GM18507 (cell line): ENCODE measurements at places on chromosomes 1 and 21.

GRCh38 chr1:183372586-183373230 is 45.5 kb downstream of the NMNAT2 start:
- no peak for DNase-seq

DNA sequence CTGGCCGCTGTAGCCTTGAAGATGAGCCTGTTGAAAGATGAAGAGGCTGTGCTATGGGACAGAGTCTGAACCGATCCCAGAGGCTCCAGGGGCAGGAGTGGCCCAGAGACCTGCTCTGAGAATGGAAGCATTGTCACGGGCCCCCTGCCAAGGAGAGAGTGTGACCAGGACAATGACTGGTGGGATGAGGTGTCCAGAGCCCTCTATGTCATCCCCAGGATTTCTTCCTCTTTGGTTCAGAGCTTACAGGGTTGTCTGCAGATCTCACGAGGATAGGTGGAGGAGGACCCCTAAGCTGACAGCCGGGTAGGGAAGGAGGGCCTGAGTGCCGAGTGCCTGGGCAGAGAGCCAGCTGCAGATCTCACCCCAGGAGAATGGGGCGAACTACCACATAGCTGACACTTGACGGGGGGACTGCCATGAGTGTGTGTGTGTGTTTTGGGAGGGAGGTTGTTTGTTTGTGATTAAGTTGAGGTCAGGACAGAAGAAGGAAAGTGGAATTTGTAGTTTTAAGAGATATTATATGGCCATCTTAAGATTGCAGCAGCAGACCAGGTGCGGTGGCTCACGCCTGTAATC is 25.4 kb downstream of the PIK3CD start:
- DNase-seq = no peak

DNA sequence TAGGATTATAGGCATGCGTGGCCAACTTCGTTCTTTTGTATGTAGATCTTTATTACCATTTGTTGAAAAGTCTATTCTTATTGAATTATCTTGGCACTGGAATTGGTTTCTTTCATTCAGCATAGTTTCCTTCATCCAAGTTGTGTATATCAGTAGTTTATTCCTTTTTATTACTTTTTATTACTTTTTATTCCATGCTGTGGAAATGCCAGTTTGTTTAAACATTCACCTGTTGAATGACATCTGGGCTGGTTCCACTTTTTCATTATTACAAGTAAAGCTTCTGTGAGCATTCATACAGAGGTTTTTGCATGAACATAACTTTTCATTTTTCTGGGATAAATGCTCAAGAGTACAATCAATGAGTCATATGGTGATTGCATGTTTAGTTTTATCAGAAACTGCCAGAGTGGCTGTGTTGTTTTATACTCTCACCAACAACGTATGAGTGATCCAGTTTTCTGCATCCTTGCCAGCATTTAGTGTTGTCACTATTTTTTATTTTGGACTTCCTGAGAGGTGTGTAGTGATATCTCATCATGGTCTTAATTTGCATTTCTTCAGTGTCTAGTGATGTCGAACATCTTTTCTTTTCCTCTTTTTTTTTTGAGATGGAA is 28.6 kb downstream of the PTPRU start:
- no peak for DNase-seq

- DNase-seq = peak; percentile 86
These were observed at the start of gene SON for GRCh38 chr21:33542640-33543504. TSS of gene SON (plus strand) at chr21:33543038. CDS start at chr21:33543093, 55 bp downstream.

- no peak for DNase-seq
These were observed 216.4 kb downstream of the LTN1 start for GRCh38 chr21:28776251-28776650.

DNA sequence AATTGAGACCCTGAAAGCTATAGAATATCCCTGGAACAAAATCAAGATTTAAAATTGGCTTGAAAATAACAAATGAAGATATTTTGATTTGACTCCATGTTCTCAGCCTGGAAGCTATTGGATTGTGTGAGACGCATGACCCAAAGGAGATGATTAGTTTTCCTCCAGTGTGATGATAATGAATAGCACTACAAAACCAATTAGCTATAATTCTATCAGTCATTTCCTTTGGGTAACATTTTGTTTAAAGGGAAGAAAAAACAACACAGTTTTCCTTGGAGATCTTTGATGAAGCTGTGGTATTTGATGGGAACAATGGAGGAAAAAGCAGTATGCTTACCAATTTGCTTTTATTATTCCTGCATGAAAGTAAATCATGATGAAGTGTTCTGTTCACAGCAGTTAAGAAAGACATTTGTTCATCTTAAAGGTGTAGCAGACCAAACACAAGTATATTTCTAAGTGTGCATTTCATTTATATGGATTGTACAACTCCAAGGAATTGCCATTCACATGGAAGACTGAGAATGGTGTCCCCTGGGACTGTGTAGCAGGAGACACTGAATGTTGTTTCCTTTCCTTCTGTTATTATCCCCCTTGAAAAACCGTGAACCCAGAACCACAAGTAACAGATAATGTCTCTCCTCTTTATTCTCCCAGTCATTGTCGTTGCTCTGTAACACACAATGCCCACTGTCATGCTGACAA is 111.4 kb downstream of the CACHD1 start:
- DNase-seq = no peak

GRCh38 chr1:20787840-20788795 is 1.0 kb upstream of the HP1BP3 start:
- no peak for DNase-seq

DNA sequence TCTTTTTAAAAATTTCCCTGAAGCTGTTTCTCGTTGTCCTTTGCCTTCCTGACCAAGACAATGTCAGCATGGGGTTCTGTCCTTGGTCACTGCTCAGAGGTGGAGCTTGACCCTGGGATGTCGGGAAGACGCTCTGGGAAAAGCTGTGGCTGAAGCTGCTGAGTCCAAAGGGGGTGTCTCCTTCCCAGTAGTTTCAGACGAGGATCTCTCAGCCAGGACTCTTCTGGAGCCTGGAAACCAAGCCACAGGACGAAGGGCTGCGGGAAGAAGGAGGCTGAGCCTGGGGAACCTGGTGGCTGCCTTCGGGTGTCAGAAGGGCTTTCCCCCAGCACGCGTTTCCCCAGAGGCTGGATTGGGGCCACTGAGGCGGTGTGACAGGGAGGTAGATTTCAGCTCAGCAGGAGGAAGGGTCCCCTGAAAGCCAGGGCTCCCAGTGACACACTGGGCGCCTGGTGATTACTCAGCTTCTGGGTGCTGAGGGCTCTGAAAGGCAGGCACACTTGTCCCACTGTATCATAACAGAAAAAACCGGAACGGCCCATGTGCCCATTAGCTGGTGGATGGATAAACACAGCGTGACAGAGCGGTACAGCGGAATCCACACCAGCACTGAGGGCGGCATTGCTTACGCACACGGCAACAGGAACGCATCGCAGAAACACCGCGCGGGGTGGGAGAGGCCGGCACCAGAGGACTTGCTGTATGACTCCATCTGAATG is 5.0 kb upstream of the KRTAP12-1 start:
- DNase-seq = no peak

DNA sequence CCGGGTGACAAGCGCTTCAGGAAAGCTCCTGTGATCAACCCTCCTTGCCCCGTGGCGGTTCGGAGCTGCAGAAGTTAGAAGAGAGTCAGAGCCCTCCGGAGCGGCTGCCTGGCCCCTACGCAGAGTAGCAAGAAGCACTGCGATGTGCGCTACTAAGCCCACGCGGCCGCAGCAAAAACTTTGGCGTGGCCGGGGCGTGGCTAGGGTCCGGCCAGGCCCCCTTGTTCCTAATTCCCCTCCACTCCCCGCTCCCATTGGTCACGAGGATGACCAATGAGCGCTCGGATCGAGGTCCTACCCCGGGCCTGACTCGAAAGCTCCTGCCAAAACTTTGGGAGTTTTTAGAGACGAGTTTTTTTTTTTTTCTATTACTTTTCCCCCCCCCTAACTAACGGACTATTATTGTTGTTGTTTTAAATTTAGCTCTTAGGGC is at the start of gene HLX:
HLX (plus strand) TSS at position 368 of the 433 bp plus-strand sequence. CDS start 415 bp downstream, outside the sequence.
- no peak for DNase-seq

- DNase-seq = no peak
These were observed 16.8 kb upstream of the POGZ start for GRCh38 chr1:151476083-151476482.

DNA sequence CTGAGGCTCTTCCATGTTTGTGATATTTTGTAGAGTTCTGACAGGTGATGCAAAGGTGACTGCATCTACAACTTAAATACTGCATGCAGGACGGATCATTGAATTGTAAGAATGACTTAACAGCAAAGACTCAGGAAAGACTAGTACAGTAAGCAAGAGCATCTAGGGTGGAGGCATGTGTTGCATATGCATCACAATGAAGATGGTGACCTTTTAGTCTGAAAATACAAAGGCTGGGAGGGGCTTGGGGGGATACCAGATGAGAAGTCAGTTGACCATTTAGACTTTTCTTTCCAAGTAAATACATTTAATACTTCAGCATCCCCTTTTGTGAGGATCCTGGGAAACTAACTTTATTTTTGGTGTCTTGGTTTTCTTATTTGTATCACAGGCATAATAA is 145.5 kb downstream of the NUF2 start:
- no peak for DNase-seq

DNA sequence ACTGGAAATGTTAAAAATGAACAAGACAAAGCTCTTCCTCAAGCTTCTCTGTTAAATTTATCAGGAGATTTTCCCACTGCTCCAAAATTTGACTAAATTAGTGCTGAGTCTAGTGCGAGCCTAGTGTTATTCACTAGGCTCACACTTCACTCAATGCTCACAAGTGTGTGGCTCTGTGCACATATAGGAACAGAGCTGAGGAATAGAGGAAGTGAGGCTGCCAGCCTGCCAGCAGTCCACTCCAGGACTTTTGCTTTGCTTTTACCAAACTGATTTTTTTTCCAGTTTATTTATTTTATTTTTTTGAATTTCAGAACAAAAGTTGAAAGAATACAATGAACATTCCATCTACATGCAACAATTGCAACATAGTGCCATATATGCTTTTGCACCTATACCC is 87.2 kb downstream of the VAV3 start:
- no peak for DNase-seq
